ENCODE measurements at places on chromosomes 6 and 20.

- no peak for DNase-seq
Observed at GRCh38 chr6:106746652-106747051, 117.3 kb downstream of the QRSL1 start.

DNA sequence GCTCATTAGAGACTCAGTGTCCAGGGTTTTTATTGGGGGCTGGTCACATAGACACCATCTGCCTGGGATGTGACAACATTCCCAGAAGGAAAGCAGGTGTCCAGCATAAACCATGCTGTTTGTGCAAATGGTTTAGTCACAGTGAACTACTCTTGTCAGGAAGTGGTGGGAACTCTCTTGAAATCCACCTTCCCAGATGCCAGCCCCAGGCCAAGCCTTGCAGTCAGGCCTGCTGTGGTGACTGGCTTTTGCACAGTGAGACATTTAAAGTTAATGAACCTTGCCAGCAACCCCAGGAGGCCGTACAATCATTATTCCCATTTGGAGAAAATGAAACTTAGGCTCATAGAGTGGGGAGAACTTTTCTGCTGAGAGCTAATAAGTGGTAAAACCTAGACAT lies 242.5 kb upstream of the KCNG1 start:
- no peak for DNase-seq

- no peak for DNase-seq
Observed at GRCh38 chr6:154258064-154258757, 98.4 kb downstream of the IPCEF1 start.

DNA sequence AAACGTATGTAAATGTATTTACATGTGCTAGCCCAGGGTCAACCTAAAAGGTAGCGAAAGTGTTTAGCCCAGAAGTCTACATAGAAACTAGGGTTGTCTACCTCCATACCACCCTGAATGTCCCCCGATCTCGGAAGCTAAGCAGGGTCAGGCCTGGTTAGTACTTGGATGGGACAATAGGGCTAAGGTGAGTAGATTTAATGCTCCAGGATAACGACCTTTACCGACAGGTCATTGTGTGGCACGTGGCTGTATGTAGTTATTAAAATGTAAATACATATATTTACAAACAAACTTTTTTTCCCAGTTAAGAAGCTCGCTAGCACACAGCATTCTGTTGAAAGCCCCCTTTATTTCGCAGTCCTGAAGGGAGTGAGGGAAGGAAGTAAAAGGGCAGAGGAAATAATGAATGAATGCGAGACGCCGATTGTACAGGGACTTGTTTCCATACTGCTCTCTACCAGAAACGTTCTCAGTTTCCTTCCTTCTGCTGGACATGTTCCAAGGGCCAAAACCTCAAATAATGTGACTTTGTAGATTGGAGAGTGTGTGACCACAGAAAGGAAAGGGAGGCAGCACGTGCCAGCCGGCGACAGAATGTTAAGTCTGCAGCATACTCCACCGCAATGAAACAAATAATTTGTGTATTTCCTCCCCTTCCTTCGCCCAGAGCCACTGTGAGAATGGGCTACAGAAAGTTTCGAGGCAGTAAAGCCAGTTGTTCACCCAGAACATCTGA lies 612 bp downstream of the ADAT2 start:
- DNase-seq: peak; percentile 43

GRCh38 chr6:37628611-37629320 lies 68.9 kb downstream of the MDGA1 start:
- no peak for DNase-seq

GRCh38 chr6:166907373-166907841 lies 48.9 kb downstream of the RNASET2 start:
- DNase-seq: no peak

DNA sequence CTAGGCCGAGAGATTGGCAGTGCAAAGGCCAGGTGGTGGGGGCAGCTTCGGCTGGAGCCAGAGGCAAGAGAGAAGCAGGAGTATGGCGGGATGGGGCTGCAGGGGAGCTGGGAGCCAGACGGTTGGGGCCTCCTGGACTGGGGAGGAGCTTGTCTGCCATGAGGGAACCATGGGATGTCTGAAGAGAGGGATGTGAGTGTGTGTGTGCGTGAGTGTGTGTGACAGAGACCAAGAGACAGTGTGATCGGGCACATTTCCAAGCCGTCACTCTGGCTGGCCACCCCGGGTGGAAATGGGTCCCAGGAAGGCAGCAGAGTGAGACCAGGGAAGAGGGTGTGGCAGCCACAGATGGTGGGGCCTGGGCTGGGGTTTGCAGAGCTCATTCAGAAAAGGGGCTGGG lies 13.8 kb downstream of the PHACTR3 start:
- no peak for DNase-seq

- no peak for DNase-seq
Observed at GRCh38 chr6:92942549-92942948, 476.8 kb downstream of the EPHA7 start.

DNA sequence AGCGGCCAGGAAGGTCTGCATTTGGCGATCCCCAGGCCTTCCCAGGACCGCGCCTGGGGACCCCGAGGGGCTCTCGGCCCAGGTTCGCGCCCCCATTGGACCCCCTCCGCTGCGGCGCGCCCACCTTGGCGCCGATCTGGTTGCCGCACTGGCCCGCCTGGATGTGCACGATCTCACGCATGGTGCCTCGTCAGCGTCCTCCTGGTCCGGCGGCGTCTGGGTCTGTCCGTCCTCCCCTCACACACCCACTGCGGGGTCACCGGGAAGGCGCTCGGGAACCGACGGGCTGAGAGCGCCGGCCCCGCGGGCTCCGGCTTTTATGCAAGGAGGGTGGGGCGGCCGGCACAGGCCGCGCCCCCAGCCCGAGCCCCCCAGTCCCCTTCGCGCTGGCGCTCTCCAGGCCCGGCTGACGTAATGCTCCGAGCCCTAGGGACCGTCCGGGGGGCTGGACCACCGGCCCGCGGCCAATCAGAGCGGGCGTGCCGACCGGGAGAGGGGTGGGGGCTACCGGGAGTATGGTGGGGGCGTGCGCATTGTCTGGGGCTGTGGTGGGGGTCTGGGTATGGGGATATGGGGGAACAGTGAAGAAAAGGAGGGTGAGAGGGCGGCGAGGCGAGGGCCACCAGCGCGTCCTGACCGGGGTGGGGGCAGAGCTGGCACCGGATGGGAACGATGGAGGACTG lies at the start of gene TUBB2B:
Gene TUBB2B, minus strand, starts transcription at position 291 of the 683 bp plus-strand sequence. Its CDS starts 110 bp downstream, at position 181.
- DNase-seq: no peak

DNA sequence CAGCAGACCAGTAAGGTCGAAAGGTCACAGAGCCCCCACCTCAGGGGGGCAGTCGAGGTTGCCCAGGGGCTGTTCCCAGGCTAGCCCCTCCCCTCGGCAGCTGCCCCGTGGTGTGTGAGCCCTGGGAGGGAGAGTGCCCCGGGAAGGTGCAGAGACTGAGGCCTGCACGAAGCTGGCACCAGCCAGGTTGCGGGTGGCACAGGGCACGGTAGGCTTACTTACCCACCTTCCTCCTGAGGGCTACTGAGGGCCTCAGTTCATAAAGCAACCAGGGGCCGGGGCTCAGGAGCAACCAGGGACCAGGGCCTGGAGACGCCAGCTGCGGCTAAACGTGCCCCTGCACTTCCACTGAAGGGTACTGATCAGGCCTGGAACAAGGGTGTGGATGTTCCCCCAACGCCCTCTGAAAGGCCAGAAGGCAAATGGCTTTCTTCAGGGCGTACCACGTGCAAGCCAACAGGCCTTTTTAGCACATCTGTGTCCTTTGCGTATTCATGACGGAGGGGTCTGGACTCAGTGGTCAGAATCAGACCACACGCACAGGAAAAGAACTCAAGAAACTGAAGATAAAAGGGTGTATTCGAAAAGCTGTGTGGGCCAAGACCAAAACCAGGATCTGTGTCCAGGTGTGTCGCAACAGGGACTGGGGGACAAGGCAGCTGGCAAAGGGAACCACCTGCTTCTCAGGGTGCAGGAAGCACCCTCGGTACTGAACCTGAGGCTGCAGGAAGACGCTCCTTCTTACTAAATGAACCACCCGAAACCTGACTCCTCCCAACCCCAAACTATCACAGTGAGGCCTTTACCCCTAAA lies 24.5 kb upstream of the TCFL5 start:
- no peak for DNase-seq

DNA sequence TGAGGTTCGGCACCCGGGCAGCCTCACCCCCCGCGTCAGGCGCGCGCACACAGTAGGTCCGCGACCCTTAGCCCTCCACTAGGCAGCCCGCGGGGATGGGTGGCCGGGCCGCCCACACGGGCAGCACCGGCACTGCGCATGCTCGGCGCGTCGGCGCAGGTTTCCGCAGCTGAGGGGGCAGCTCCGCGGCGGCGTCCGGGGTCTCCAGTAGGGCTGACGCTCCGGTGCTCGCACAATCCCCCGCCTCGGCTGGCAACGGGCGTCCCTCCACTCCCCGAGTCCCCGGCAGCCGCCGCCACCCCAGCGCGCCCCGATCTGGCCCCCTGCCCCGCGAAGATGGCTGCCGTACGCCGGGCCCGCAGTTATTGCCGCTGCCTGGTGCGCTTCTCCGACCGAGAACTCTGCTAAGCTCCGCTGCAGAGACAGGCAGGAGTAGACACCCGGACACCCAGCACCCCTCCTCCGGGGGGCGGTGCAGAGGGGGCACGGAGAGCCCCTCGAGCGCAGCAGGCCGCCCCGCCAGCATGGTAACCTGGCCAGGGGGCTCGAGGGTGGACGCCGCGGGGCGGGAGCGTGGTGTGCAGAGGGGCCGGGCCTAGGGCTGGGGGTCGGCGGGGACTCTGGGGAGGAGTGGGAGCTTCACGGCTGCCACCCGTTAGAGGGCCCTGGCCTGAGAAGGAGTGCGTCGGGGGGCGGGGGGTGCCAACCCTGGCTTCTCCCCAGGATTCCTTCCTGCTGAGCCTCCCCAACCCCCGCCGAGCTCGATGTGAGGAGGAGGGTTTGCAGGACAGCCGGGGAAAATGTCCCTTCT lies at the start of gene FBXO9:
Gene FBXO9, plus strand, starts transcription at position 139 of the 811 bp plus-strand sequence. Its CDS starts 386 bp downstream, at position 525.
- peak; percentile 69 for DNase-seq

GRCh38 chr6:14910692-14911547 lies 334.9 kb upstream of the JARID2 start:
- DNase-seq: no peak

DNA sequence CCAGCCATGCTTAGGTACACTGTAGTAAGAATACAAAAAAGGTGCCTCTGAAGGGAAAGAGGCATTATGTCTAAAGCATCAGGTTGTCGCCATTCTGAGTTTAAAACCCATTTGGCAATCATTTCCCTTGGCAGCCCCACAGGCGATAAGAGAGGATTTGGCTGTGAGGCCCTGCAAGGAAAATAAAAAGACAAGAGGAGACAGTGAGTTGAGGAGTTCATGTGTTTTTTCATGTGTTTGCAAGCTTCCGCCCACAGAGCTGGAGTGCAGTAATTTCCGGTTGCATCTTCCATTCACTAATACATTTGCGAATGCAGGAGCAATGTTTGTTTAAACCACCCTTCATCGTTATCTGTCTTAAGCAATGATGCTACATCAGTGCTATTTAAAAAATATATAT lies 138.5 kb upstream of the SOX4 start:
- DNase-seq: no peak

GRCh38 chr6:36067374-36068011 lies 39.9 kb downstream of the MAPK14 start:
- no peak for DNase-seq

- no peak for DNase-seq
Observed at GRCh38 chr6:32840604-32841246, 2.2 kb upstream of the TAP2 start.

DNA sequence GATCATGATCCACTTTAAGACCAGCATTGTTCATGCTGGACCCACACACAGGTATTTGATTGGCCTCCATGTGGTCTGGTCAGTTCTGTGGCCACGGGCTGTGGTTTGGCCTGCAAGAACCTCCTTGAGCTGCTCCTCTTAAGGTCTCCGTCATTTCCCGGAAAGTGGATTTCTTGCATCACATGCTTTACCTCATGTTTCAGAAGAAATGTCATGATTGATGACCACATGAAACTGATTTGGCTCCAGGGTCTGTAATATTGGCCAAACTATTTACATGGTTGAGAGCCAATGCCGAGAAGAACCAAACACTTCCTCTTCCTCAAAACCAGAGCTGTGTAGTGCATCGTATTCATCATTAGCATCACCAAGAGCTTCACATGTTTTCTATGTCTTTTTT lies 13.2 kb upstream of the RSPH3 start:
- DNase-seq: no peak

GRCh38 chr6:5373430-5373829 lies 112.1 kb downstream of the FARS2 start:
- DNase-seq: no peak

DNA sequence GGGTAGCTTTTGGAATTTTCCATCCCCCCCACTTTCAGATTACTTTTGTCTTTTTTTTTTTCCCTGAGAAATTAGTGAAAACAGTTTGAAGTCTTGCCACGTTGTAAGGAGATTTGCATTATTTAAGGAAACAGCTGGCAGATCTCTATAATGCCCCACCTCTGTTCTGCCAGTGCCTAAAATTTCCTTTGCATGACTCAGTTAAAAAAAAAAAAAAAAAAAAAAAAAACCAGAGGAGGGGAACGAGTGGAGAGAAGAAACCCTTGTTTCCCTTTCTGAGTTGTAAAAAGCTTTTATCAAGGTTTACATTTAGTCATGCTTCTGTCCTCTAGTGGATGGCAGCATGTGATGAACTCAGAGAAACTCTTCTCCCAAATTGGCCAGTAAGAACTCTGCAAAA lies 33.5 kb downstream of the CARMIL1 start:
- DNase-seq: no peak

- DNase-seq: no peak
Observed at GRCh38 chr20:46774236-46774635, 64.8 kb downstream of the SLC2A10 start.

GRCh38 chr6:12017876-12018401 lies 5.8 kb downstream of the HIVEP1 start:
- no peak for DNase-seq

- DNase-seq: no peak
Observed at GRCh38 chr20:50425076-50425475, 85.1 kb upstream of the PTPN1 start.

DNA sequence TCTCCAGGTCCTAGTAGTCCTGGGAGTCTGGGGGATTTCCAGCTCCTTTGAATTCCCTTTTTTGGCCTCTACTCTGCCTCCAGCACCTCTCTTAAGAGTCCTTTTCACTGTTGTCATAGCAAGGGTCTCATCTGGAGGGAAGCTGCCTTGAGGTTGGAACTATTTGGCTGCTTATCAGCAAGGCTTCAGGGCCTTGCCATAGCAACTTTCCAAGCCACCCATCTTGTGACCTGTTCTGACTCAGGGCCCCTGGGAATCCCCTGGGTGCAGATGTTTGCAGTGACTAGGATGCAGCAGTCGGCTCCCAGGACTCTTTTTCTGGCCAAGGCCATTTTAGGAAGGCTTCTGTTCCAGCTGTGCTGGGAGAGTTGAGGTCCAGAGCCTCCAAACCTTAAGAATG lies 12.4 kb downstream of the PKIG start:
- no peak for DNase-seq

Data from T-helper 9 cell (primary cell).